Activated T-helper 1 cell treated with anti-CD3 and anti-CD28 coated beads, Interleukin-2, amount 50 U/mL, for 16 hours (primary cell): ENCODE measurements at places on chromosomes 2 and 18.

GRCh38 chr2:15865923-15866322 is 74.4 kb upstream of the MYCN start:
- no peak for DNase-seq

- no peak for DNase-seq
Observed at GRCh38 chr2:209772290-209772685, 656 bp downstream of the UNC80 start.

- no peak for DNase-seq
Observed at GRCh38 chr2:46230115-46230571, 67.1 kb upstream of the EPAS1 start.

DNA sequence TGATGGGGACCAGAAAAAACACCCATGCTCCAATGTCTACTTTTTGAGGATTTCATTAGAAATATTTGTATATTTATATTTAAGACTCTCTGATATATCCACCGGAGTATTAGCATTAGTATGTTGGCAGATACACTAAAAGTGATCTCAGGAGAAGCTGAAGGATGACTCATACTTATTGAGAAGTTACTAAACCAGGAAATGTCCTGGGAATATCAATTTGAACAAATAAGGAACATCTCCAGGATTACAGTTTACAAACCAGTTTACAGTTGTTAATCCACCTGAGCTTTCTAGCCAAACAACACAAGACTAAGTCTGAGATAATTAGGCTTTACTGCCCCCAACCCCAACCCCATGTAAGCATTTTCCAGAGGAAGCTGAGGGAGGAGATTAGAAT is 16.1 kb upstream of the DPP4 start:
- no peak for DNase-seq

- DNase-seq = no peak
Observed at GRCh38 chr2:149747456-149747855, 159.9 kb upstream of the MMADHC start.

GRCh38 chr18:10140461-10141282 is 226.9 kb downstream of the VAPA start:
- no peak for DNase-seq

- no peak for DNase-seq
Observed at GRCh38 chr2:64263315-64263714, 119.1 kb upstream of the PELI1 start.

GRCh38 chr2:67689651-67690050 is 292.5 kb downstream of the ETAA1 start:
- DNase-seq = no peak

DNA sequence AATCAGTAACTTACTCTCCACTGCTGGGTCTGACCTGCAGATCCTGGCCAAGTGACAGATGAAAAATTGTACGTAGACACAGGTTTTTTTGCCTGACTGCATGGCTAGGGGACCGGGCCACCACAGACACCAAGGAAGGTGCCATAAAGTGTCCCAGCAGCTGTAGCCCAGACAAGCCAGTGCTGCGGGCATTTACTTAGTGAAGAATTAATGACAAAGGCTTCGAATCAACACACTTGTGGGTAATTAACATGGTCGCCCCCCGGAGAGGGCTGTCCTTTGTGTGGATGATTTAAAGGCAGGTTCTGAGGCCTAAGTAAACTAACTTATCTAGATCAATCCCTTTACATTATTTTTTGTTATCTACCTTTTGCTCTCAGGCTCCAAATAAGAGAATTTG is 1709.1 kb upstream of the LRRTM1 start:
- DNase-seq = no peak

DNA sequence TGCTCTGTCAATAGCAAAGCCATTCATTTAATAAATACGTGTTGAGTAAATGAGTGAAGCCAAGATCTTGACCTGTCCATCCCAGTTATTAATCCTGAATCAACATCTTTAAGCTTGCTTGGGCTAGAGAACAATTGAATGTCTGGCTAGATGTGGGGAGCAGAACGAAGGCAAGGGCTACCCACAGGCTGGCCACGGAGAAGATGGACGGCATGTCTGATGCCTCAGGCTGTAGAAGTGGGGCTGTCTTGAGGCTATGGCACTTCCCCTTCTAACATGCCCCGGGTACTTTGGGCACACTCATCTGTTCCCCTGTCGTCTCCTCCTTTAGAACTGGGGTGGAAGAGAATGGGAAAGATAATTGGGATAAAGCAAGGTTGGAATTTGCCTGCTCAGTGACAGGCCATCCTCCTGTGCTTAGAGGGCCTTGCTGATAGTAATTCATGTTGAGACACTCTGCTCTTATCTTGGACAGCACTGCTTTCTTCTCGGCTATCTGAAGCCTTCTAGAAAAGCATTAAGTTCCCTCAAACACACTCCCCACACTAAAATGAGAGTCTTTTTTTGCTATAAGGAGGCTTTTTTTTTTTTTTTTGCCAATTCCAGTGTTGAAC is 225.7 kb downstream of the MREG start:
- DNase-seq = no peak

DNA sequence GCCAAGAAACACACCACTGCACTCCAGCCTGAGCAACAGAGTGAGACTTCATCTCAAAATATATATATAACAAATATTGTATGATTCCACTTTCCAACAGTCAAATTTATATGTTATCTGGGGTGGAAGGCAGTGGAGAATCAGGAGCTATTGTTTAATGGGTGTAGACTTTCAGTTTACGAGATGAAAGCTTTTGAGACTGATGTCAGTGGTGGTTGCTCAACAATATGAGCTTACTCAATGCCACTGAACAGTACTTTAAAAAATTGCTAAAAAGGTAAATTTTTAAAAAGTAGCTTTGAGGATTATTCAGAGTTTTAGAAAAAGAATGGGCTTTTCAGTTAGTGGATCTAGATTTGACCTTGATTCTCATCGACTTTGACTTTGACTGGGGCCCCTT is 105.9 kb upstream of the ST6GAL2 start:
- DNase-seq = no peak

DNA sequence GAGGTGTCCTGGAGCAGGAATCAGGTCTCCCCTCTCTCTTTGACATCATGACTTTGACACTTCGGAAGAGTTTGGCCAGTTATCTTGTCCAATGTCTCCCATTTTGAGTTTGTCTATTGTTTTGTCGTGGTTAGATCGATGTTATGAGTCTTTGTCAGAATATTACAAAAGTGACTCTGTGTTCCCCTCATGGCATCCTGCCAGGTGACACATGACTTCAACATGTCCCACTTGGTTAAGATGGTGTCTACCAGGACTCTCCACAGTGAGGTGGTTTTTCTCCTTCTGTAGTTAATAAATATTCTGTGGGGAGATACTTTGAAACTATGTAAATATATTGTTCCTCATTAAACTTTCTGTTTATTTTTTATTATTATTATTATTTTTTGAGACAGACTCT is 76.6 kb upstream of the BZW1 start:
- no peak for DNase-seq

DNA sequence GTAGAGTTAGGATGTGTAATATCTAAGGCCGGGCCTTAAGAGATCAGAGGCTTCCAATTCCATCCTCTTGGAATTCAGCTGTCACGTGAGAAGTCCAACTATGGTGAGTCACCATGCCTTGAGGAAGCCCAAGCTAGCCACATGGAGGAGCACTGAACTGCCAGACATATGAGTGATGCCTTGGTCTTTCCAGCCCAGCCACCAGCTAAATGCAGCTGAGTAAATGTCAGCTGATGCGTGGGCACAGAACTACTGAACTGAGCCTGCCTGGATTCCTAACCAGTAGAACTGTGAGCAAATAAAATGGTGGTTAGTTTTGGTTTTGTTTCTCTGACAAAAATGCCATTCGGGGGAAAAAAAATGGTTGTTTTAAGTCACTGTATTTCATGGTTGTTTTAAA is 153.7 kb upstream of the SERTAD2 start:
- DNase-seq = no peak

DNA sequence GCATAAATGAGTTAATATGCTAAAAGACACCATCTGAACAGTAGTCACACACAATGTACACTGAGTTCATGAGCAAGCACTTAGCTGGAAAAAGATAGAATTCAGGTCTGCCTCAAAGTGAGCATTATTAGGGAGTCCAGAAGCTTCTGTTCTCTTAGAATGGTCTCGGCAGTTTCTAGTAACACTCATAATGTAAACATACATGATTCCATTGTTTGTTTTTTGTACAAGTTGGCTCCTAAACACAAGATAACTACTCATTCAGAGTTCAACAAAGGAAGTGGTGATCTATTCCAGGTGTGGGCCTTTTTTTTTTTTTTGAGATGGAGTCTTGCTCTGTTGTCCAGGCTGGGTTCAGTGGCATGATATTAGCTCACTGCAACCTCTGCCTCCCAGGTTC is 66.2 kb downstream of the ESCO1 start:
- DNase-seq = no peak

DNA sequence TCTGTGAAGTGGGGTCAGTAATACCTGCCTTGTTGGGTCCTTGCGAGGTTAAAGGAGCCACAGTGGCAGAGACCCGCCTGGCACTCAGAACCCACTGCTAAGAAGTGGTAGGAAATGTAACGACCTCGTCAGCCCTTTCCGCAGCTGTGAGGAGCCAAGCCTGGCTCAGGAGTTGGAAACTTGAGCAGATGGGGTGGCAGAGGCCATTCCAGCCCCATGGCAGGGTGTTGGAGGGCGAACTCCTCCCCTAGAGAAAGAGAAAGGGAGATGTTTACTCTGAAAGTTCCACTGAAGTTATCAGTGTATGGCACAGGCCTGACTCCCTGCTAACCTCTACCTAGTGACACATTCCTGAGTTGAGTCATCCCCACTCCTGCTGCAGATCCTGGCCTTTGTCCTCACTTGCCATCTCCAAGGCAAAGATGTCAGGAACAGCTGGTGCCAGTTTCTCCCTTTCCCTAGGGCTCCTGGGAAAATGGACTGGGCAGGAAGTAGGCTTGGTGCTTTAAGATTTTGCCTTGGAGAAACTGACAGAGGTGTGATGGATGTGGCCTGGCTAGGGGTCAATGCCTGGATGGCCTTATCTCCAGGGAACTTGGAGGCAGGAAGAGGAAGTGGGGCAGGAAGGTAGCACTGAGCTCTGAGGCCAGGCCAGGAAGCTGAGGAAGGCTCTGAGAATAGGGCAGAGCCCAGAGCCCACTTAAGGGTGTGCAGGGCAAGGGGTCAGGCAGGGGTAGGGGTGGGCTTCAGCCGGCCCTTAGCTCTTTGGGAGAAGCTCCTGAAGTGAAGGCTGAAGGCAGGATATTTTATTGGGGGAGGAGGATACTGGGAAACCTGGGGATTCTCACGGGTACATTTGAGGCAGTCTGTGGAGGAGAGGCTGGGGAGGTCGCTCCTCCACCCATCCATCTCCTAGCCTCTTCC is 888 bp downstream of the VAMP5 start:
- no peak for DNase-seq

DNA sequence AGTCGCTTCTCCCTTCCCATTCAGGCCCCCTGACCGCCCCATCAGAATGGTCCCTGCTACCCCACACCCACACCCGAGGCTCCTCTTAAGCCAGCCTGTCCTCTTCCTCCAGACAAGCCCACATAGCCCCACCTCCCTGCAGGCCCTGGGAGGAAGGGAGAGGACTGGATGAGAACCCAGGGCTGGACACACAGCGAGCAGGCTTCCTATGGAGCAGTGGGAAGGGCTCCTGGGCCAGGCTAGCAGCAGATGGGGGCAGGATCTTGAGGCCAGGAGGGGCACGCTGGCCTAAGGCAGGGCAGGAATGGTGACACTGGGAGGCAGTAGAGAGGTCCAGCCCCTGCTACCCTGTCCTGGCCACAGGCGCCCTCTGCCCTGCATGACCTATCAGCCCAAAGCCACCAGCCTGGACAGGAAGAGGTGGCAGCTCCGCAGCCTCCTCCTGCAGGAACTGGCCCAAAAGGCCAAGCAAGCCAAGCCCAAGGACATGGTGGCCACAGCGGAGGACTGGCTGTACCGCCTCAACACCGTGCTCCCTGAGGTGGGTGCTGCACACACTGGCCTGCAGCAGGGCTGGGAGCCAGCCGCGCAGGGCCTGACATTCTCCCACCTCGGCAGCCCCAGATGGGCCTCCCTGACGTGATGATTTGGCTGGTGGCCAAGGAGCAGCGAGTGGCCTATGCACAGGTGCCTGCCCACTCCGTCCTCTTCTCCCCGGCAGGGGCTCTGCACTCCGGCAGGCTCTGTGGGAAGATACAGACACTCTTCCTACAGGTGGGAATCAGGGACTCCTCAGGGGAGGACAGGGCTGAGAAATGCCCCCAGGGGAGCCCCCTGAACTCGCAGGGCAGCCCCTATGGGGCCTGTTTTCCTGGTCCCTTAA is 43.3 kb downstream of the FER1L5 start:
- no peak for DNase-seq

- DNase-seq = peak; percentile 17
Observed at GRCh38 chr2:45651415-45652089, at the start of gene PRKCE. TSS of gene PRKCE (plus strand) at chr2:45651675.

DNA sequence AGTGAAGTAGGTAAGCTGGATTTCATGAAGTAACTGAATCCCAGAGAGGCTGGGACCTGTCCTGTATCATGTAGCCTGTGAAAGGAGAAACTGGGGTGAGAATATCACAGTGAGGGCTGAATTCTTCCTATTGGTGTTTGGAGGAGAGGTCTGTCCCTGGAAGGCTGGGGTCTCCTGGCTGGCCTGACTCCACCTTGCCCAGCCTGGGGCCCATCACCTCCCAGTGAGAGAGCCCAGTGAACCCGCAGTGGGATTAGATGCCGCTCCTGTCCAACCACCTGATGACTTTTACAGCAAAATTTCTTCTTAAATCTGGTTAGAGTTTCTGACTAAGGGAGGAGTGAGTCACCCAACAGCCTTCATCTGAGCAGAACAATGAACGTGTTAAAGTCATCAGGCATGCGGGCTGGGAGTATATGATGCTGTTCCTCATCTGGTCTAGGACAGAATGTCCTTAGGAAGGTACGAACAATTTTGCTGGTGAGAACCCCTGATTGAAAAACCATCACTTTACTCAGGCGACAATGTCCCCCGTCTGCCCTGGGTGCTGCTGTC is 152.9 kb downstream of the LPIN1 start:
- DNase-seq = no peak

DNA sequence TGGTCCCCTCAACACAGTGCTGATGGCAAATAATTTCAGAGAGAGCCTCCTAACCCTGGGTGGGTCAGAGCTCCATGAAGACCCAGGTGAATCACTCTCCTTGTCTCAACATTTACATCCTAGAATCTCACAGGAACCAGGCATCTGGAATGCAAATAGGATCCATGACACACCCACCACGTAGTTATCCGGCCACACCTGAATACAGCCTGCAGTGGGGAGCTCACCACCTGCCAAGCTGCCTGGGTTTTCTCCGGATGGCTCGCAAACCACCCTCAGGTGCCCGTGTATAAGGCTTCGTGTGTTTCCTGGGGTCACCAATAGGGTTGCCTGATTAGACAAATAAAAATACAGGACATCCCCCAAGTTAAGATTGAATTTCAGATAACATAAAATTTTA is 9.9 kb downstream of the CHST10 start:
- no peak for DNase-seq

DNA sequence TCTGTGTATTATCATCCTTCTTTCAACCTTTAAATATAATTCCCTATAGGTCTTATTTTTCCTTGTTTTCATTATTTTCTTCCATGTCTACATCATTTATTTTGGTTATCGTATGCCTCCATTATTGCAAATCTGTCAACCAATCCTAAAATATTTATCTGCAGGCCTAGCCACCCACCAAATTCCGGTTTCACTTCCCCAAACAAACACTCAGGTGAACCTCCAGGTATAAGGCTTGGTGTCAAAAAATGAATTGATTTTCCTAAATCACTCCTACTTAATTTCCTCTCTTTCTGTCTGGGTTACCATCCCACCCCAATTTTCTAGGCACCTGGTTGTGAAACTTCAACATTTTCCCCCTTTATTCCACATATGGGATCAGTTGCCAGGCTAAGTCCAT is 111.9 kb upstream of the LINC00305 start:
- no peak for DNase-seq

GRCh38 chr2:26722911-26723310 is 30.4 kb downstream of the KCNK3 start:
- no peak for DNase-seq

GRCh38 chr2:84388133-84388532 is 70.9 kb downstream of the SUCLG1 start:
- DNase-seq = no peak
